GM12891 (cell line): ENCODE measurements at places on chromosomes 5 and 9.

GRCh38 chr9:122261469-122261881 is 3.2 kb downstream of the RBM18 start:
- no peak for DNase-seq

DNA sequence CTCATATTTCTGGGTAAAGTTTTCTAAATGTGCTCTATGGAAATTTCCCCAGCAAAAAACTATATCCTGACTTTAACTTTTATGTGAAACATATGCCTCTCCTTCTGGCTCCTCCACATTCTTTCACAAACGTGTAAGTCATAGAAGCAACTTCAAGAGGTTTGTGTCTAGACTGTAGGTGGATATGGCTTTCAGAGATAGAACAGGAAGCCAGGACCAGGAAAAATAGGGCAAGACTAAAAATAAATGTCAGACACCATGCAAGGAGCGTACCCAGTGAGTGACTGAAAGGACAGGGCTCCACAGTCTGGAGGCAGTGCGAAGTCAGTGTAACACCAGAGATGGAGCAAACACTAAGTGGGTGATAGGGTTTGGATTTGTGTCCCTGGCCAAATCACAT is 240.7 kb downstream of the COX7C start:
- no peak for DNase-seq

DNA sequence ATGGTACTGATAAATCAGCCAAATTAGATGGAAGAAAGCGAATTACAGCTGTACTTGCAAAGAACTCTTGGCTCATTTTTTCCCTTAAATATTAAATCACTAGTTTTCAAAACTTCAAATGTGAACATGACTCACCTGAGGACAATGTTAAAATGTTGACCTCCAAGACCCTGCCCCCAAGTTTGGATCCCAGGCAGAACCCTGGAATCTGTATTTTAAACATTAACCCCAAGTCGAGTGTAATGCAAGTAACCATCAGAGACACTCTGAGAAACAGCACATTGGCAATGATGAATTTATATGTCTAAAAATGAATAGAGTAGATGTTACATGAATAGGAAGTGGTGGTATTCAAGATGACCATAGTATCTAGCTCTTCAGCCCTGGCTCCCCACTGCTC is 2.3 kb upstream of the CD274 start:
- no peak for DNase-seq

- DNase-seq = no peak
Measured at GRCh38 chr5:134059758-134060495, 54.6 kb upstream of the TCF7 start.

DNA sequence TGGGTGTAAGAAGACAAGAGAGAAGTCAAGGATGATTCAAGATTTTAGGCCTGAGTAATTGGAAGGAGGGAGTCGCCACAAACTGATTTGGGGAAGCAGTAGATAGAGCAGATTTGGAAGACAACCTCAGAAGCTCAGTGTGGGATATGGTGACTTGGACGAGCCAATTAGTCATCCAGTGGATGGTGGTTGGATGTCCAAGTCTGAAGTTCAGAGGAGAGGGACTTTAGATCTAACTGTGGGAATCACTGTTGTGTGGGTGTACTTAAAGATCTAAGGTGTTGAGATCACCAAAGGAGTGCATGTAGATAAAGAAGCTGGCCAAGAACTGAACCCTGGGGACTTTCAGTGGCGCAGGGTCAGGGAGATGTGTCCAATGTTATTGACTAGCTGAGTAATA is 2.2 kb downstream of the IDNK start:
- no peak for DNase-seq

DNA sequence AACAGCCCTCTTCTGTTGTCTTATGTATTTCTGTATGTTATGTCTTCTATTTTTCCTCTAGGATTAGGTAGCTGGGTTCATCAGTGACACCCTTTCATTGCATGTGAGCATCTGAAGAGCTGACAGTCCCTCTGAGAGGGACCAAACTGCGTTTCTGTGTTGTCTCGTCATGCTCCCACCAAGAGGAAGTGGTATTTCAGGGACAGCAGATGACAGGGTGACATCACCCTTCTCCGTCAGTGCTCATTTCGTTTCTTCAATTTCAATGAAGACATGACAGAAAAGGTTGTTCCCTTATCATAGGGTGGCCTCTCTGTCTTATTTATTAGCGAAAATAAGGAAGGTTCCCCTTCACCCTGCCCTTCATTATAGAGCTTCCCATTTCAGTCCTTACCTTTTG is 225.9 kb upstream of the NR4A3 start:
- DNase-seq = peak; percentile 12

DNA sequence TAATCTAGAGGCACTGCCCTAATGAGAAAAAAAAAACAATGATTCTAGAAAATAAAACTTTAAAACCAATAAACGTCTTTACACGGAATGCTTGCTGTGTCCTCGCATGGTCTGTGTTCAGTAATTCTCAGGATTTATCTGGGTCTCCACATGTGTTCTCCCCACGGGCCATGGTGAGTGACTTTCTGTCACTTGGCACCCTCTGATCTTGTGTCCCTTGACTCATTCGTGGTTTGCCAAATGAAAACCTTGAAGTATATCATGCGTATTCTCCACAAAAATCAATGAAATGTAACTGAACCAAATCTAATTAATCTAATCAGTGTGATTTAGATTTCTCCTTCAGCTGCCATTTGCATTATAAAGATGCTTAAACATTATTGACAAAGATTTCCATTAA is 48.0 kb downstream of the UBE2QL1 start:
- DNase-seq = no peak

DNA sequence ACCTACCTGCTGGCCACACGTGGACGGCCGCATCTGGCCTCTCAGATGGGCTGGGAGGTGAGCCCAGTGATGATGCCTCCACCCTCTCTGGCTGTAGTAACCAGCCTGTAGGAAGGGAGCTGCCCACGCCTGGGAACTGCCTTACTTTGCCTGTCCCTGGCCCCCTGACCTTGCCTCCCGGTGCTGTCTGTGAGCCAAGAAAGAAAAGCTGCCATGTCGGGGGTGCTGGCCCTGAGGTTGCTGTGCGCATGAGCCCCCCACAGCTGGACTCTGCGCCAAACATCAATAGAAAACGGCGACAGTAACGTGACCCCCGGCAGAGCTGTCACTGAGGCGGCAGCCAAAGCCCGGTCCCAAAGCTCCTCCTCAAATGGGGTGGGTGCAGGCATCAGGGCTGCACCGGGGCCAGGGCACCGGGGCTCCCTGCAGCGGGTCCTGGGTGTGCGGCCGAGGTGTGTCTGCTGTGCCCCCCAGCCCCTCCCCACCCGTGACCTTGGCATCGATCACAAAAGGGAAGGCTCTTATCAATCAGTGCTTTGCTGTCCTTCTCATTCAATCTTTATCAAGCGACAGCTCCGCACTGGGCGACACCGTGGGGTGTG is 15.3 kb upstream of the SLC9A3 start:
- no peak for DNase-seq

GRCh38 chr9:115877852-115878438 is 275.6 kb upstream of the PAPPA start:
- DNase-seq = no peak

GRCh38 chr5:55899344-55899743 is 48.2 kb downstream of the IL31RA start:
- DNase-seq = no peak

DNA sequence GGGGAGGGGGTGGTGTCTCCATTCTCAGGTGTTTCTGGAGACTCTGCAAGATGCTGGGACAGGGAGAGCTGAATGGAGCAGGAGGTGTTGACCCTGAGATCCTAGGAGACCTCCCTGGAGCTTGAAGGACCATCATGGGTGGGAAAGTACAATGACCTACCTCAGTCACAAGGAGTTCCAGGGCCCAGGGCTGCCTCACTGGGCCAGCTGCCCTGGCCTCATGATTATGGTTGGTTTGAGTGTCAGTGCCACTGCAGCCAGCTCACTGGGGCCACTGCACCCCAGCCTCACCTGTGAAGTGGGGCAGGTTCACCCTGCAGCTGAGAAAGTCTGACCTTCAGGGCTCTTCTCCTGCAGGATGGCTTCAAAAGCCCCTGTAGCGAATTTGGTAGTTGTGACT is 372.5 kb downstream of the IRX2 start:
- DNase-seq = no peak

GRCh38 chr5:77725616-77726015 is 50.5 kb downstream of the TBCA start:
- DNase-seq = no peak

DNA sequence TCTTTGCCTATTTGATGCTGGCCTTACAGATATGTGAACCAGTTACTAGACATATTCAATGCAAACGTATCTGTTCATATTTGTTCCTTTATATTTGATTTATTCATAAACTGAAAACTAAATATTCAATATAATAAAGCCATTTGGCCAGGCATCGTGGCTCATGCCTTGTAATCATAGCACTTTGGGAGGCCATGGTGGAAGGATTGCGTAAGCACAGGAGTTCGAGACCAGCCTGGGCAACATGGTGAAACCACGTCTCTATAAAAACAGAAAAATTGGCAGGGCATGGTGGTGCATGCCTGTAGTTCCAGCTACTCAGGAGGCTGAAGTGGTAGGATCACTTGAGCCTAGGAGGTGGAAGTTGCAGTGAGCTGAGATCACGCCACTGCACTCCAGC is 49.2 kb upstream of the CTNNAL1 start:
- DNase-seq = no peak

GRCh38 chr5:150640311-150641005 is at the start of gene SYNPO:
Gene SYNPO, plus strand, starts transcription at chr5:150640660. Its CDS starts 7,616 bp downstream, at chr5:150648276.
- no peak for DNase-seq
